ENCODE measurements at places on chromosomes 2 and 18.

DNA sequence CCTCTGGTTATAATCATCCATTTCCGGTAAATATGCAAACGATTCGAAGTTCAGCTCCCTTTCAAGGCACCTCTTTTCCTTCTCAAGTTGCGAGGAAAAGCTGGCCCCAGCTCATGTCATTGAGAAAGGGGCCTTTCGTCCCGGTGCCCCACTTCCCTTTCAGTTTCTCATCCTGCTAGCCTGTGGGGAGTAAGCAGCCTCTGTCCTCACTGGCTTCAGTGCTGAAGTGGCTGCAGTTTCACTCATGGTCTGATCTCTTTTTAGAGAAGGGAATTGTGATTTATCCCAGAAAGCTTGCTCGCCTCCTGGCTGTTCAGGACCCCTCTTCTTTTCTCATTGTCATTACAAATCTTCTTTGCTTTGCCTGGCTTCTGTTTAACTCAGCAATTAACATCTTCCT is 207.5 kb downstream of the NR4A2 start:
- DNase-seq: no peak

GRCh38 chr2:197433780-197434438 is 919 bp downstream of the SF3B1 start:
- no peak for DNase-seq

DNA sequence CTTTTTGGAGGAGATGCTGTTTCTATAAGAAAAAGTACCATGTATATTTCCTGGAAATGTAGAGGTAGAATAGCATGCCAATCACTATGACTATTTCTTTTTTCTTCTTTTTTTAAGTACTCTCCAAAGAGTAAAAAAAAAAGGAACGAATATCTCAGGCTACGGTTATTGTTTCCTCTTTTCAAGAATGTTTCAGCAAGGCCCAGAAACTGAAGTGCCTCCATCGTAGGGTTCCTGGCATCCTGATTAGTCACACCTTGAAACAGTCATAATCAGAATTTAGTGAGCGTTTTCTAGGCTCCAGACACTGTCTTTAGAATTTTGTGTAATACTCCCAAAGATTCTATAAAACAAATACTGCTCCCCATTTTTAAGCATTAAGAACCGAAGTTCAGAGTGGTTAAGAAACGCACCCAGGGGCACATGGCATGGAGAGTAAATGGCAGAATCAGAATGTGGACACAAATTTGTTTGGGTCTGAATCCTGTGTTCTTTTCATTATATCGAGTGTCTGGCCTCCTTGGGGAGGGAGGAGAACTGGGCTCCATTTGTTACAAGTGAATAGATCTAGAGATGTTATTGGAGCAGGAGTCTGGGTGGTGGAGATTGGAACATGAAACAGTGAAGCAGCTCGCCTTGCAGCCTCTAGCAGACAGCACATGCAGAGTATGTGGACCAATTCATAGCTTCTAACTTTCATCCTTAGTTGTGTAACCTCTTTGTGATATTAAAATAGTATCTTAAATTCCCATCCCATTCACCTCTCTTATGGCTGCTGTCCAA is 26.7 kb downstream of the ZEB2 start:
- peak; percentile 79 for DNase-seq

DNA sequence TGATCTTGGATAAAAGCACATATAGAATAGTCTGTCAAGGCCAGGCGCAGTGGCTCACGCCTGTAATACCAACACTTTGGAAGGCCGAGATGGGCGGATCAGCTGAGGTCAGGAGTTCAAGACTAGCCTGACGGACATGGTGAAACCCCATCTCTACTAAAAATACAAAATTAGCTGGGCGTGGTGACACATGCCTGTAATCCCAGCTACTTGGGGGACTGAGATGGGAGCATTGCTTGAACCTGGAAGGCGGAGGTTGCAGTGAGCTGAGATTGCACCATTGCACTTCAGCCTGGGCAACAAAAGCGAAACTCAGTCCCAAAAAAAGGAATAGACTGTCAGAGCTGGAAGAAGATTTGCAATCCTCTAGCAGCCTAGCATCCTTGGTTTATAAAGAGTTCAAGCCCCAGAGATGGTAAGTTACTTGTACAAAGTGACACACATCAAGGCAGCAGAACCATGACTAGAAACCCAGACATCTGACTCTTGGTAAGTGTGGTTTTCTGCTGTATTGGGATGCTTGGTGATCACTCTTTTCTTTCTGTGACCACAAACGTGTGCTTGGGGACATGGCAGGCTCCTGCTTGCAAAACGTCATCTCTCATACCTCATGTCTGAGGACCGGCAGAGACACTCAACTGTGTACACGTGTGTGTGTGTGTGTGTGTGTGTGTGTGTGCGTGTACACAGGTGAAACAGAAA is 69.0 kb downstream of the OSBPL6 start:
- no peak for DNase-seq

DNA sequence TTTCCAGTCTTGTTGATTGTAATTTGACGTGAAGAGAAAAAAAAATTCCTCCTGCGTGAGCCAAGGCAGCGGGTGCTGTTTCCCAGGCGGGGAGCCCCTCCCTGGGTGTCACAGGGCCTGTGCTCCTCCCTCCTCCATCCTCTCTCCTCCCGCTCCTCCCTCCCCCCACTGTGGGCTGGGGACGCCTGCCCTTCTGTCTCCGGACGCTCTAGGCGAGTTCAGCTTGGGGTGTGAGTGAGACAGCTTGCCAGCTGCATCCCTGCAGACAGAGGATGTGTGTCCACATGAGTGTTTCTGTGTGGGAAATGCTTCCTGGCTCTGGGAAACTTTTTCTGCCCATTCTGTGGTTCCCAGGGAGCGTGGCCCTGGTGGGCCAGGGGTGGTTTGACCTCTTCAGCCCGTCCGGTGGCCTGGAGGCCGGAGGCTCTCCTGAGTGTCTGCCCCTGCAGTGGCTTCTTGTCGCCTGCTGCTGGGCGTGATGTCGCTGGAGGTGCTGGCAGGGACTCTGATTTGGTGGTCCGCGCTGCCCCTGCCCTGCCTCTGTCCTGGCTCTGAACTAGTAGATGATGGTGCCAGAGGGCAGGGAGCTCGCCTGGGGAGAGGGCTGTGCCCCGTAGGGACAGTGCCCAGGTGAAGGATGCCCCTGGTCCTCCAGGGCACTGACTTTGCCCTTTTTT is 96.4 kb downstream of the USP40 start:
- DNase-seq: no peak

- DNase-seq: peak; percentile 4
Observed at GRCh38 chr18:6885992-6886796, 156.7 kb downstream of the ARHGAP28 start.

DNA sequence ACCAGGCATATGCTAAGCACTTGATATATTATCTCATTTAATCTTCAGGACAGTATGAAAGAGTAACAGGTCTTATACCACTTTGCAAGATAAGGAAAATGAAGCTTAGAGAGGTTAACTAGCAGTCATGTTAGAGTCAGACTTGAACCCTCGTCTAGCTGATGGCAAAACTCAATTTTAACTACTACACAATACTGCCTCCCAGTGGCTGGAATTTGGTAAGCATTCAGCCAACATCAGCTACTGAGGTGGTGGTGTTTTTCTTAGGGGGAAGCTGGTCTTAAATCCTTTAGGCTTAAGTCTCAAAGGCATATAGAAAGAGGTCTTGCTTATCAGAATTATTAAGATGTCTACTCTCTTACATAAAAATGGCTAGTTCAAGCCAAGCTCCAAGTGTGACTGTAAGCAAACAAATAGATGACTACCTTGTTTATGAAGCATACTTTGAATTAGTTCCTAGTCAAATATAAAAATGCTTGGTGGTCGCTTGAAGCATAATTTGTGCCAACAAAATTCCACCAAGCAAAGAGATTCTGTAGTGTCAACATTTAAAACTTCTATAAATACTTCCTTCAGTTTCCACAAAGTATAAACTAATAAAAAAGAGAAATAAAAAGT is 325.4 kb upstream of the FIGN start:
- DNase-seq: peak; percentile 26

GRCh38 chr2:29447513-29447912 is 332.3 kb downstream of the CLIP4 start:
- DNase-seq: no peak

DNA sequence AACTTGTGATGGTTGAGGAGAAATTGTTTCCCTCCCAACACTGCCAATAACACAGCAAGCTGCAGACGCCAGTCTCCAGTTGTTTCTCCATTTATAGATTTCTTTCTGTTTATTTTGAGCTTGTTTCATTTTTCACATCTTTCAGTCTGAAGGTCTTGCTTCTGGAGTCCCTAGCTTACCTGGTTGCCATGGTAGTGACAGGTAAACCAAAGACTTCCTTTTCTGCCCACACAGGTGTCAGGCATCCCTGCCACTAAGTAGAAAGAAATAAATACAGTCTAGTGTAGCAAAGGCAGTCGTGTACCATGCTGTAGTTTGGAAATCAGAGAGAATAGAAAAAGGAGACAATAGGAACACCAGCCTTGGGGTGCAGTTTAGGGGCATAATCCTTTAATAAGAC is 82.8 kb downstream of the MARCHF4 start:
- no peak for DNase-seq

DNA sequence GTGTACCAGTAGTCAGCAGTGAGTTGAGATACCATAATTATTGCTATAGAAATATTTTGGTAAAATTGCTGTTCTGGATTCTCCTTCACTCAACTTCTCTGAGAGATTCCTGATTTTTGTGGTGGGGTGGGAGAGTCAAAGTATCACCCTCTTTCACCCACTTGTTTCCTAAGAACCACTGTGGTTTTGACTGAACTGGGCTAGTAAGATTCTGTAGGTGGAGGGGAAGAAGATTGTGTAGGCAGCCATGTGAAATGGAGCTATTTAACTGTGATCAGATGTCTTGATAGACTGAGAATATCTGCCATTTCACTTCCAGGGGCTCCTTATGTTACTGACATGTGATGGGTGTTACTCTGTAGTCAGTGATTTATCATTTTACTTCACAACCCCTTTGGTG is 45.3 kb downstream of the BIRC6 start:
- no peak for DNase-seq

GRCh38 chr2:3604991-3605961 is 10.4 kb downstream of the COLEC11 start:
- DNase-seq: no peak

GRCh38 chr2:71562518-71562917 is 109.2 kb downstream of the DYSF start:
- DNase-seq: no peak

GRCh38 chr2:194343167-194343566 is 1313.9 kb upstream of the SLC39A10 start:
- no peak for DNase-seq

GRCh38 chr2:181122601-181123000 is 142.2 kb downstream of the UBE2E3 start:
- DNase-seq: no peak
